T-helper 2 cell (primary cell): ENCODE measurements at places on chromosomes 12 and 14.

DNA sequence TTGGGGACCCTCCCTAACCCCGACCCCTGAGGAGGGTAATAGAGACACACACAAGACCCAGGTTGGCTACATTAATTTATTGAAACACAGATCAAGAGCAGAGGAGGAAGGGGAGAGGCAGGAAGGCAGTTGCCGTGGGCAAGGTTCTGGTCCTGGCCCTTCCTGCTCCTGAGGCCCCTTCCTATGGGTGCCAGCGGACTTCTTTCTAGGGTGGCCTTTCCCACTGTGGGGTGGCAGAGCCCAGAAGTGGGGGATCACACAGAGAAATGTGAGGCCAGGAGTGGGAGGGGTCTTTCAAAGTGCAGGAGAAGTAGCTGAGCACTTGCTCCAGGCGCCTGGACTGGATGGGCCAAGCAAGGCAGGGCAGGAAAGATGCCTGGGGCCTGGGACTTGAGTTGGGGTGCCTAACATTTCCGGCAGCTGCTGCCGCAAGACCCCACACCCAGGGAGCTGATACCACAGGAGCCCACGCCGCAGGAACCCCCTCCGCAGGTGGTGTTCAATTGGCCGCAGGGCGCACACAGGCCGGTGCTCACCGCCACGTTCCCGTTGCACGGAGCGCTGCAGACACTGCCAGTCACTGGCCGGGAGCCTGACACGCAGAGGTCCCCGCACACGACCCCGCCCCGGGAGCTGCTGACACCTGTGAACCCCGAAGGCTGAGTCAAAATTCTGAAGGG is 5.3 kb downstream of the KRT81 start:
- DNase-seq, result no peak

DNA sequence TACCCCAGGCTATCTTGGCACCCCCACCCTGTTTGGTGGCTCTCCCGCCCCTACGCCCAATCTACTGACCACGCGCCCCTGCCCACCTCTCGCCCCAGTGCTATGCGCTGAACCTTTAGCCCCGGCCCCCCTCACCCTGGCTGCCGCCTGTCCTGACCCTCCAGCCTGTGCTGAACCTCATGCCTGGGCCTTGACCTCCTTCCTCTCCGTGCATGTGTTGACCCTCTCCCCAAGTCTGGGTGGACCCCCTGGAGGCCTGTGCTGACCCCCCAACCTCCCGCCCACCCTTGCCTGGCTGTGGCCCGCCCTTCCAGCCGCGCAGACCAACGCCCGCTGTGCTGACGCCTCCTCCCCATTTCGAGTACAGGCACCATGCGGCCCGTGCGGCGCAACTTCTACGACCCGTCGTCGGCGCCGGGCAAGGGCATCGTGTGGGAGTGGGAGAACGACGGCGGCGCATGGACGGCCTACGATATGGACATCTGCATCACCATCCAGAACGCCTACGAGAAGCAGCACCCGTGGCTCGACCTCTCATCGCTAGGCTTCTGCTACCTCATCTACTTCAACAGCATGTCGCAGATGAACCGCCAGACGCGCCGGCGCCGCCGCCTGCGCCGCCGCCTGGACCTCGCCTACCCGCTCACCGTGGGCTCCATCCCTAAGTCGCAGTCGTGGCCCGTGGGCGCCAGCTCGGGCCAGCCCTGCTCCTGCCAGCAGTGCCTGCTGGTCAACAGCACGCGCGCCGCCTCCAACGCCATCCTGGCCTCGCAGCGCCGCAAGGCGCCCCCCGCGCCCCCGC is 20.7 kb downstream of the DTX1 start:
- no peak for DNase-seq

DNA sequence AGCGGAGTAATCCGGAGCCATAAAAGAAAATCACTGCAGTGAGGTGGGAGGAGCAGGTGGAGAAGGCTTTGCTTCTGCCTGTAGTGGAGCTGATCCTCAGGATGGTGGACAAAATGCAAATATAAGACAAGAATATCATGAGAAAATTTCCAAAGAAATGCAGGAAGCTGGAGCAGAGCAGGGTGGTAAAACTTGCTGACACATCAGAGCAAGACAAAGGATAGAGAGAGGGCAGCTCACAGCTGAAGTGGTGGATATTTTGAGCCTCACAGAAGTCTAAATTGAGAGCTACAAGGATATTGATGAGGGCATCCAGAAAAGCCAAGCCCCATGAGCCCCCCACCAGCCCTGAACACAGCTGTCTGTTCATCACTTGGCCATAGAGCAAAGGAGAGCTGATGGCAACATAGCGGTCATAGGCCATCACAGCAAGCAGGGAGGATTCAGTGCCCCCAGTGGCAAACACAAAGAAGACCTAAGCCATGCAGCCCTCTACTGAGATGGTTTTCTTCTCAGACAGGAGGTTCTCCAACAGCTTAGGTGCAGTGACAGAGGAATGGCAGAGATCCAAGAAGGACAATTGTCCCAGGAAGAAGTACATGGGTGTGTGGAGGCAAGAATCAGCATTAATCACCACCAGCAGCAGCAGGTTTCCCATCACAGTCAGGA is 30.0 kb upstream of the ANP32D start:
- DNase-seq, result no peak

DNA sequence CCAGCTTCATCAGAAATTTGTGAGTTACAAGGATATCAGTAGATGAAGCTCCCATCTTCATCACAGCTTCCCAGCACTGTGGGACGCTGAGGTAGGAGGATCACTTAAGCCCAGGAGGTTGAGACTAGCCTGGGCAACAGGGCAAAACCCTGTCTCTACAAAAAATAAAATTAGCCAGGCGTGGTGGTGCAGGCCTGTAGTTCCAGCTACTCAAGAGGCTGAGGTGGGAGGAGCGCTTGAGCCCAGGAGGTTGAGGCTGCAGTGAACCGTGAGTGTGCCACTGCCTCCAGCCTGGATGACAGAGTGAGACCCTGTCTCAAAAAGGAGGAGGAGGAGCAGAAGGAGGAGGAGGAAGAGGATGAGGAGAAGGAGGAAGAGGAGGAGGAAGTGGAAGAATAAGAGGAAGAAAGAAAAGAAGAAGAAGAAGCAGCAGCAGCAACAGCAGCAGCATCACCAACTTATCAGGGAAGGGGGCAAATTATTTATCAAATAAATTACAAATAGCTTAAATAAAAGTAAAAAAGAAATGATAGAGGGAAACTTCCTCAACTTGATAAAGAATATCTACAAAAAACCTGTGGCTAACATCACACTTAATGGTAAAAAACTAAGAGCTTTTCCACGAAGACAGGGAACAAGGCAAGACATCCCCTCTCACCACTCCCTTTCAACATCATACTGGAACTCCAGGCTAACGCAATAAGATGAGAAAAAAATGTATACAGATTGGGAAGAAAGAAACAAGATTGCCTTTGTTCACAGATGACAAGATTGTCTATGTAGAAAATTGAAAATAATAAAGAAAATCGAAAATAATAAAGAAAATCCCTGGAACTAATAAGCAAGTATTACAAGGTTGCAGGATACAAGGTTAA is 69.6 kb downstream of the NINJ2 start:
- DNase-seq, result no peak

DNA sequence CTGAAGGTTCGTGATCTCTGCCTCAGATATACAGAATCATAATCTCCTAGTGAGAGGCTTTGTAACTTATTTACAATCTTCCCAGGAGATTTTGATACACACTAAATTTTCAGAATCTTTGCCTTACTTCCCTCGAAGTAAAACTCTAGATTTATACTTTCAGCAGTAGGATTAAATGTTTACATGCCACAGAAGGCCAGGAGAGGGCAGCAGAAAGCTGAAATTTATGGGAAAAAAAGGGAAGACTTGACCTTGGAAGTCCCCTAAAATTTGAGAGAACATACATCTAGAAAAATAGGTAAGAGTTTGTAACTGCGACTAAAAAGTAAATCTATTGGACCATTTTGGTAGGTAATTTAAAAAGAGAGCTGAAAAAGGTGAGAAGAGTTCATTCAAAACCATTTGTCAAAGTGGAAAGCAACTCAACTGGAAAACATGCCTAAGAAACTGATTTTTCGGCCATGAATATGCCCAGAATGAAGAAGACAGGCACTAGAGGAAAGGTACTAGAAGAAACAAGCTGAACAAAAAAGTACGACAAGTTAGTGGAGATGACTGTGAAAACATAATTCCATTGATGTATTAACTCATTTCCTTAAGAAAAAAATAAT is 242.0 kb upstream of the MDGA2 start:
- DNase-seq, result no peak

- no peak for DNase-seq
Observed at GRCh38 chr12:66900616-66901015, 221.7 kb upstream of the GRIP1 start.

DNA sequence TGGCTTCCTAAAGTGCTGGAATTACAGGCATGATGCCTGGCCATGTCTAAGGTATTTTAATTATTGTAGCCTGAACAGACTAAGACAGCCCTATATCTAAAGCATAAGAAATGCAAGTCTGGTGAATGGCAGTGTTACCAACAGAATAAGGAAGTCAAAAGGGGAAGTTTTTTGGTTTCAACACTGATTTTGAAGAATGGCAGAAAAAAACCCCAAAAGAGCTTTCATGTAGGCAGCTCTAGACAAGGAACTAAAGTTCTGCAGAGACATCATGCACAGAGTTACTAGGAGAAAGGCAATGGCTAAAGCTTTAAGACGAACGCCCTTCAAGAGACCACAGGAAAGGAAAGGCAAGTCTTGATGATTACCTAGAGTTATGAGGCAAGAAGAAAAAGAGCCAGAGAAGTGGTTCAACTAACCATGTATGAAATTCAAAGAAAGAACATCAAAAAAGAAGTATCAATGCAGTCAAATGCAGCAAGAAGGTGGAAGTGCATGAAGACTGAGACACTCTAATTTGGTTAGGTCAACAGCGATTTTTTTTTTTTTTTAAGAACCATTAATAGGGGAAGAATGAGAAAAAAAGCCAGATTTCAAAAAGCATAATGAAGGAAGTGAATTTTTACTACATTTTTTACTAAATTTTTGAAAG is 50.8 kb downstream of the RPS6KA5 start:
- DNase-seq, result no peak

GRCh38 chr14:103095210-103095778 is 769 bp downstream of the EXOC3L4 start:
- DNase-seq, result no peak

GRCh38 chr12:32583534-32583933 is 95.6 kb upstream of the DNM1L start:
- DNase-seq, result no peak

DNA sequence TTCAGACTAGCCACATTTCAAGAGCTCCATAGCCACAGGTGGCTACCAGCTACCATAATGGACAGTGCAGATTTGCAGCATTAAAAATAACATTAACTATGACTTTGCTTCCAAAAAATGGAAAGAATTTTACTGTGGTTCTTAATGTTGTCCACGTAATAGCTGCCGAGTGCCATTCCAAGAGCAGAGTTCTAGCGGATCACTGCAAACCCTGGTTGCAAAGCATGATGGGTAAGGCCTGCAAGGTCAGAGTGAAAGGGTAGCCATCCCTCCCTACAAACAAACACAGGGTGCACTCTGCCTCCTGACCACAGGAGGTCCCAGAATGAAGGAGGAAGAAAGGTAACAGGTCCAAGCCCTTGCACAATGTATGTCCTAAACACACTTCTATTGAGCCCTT is 157.6 kb downstream of the DPF3 start:
- DNase-seq, result no peak

DNA sequence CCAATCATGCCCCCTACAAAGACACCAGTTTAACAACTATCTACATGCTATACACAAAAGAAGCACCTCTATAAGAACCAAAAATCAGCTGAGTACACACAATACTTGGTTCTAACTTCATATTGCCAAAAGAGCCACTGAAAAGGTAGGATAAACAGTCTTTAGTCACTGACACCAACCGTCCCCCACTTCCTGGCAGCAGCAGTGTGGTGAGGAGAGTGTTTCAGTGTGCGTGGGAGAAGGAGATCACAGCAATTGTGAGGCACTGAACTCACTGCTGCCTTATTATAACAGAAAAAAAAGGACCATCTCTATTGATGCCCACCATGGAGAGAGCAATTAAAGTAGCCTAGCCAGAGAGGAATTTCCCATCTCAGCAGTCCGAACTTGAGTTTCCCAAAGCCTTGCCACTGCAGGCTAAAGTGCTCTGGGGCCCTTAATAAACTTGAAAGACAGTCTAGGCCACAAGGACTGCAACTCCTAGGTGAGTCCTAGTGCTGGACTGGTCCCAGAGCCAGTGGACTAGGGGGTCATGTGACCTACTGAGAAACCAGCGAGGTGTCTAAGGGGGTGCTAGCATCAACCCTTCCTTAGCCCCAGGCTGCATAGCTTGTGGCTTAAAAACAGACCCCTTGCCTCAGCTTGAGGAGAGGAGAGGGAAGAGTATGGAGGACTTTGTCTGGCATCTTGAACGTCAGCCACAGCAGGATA is 37.1 kb upstream of the LMNTD1 start:
- DNase-seq, result no peak

DNA sequence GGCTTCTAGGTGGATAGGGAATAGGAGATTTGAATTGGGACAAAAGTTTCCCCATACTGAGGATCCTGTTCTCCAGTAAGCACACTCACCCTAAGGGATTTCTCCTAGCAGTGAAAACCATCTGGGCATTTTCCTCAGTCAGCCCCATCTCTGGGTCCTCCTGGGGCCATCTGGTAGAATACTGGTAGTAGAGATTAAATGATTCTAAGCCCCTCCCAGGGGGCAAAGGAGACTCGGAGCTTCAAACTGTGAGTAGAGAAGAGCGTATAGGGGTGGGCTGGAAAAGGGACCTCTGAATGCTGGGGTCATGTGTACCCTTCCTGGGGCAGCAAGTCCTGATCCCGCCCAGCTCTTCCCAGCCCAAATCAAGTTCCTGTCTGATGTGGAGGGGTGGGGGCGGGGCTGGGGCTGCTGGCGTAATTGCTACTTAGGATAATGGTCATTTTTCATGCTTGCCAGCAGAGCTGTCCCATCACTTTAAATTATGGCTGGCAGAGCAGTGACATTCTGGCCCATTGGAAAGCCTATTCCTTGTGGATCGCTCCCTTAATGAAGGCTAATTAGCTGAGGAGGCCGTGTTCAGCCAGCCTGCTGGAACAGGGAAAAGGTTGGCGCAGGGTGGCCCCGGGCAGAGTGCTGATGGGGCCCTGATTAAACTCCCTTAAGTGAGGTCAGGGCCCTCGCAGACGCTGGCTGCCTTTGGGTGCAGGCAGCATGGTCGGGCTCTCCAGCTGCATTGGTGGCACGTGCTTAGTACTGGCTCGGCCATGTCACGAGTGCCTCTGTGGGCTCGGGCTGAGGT is 127.8 kb downstream of the TSPAN9 start:
- no peak for DNase-seq

DNA sequence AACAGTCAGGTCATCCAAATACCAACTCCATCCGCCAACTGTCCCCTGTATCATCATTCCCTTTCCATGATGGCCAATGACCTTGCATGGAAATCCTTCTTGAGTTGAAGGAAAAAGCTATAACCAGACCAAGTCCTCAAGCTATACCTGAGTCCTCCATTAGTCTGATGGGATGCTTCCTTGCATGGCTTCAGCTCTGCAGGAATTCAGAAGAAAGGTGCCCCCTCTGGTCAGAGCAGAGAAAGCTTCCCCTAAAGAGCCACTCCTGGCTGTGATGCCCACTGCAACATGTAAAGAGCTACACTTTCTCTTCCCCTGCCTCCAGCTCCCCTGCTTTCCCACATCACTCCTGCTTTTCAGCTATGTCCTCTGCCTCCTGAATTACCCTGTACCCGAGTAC is 43.1 kb upstream of the FKBP4 start:
- DNase-seq, result no peak
